Amniotic stem cell (primary cell): ENCODE measurements at places on chromosomes 2 and 18.

- no peak for DNase-seq
Measured at GRCh38 chr18:47984991-47985390, 54.5 kb upstream of the SMAD2 start.

DNA sequence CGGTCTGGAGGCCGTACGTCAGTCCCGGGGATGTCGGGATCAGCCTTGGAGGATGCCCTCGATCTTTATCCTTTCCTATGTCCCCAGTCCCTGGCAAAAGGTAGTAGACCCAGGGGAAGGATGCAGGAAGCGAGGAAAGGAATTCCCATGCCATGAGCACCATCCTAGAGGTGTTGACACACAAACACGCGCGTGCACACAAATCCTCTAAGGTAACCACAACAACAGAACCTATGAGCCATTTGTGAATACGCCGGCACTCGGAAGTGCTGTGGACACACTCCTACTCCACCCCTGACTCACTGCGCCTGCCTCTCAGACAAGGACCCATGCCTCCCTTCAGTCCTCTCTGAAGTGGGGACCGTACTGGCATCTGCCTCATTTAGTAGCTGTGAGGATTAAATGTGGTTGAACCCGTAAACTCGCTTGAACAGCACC is 11.3 kb upstream of the MLPH start:
- DNase-seq = no peak

GRCh38 chr18:9743200-9744016 is 35.3 kb downstream of the RAB31 start:
- DNase-seq = peak; percentile 72

GRCh38 chr2:55090702-55091101 is 40.5 kb upstream of the RTN4 start:
- no peak for DNase-seq

DNA sequence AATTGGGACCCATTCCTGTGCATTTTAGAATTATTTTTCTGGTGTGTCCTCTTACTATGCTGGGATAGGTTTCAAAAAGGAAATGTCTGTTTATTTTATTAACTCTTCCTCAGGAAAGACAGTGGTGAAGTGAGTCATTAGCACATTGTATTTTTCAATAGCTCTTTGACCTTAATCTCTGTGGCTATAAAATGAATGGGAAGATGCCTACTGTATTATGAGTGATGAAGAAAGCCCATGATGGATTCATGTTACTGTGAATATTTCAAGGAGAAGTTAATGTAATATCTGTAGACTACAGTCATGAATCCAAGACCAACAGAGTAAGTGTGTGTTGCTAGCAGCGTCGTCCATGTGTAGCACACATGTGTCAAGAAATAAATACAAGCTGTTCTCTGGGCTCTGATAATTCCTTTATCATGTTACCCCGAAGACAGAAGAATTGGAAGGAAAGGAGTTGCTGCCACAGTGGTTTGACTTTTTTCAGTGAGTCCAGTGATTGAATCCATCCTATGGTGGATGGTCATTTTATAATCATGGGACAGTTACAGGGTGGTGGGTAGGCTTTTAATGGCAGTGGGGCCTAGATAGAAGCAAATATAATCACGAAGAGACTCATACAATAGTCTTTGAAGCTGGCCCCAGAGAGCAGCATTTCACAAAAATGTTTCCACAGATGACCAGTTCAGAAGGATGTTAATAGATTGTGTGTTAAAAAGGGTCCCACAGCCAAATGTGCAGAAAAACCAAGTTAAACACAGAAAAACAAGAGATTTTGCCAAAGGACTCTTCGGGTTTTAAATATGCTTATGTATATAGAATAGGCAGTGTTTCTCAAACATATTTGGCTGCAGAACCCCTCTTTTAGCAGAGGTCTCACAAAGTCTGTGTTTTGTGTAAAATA is 239.7 kb upstream of the RASGRP3 start:
- DNase-seq = no peak

DNA sequence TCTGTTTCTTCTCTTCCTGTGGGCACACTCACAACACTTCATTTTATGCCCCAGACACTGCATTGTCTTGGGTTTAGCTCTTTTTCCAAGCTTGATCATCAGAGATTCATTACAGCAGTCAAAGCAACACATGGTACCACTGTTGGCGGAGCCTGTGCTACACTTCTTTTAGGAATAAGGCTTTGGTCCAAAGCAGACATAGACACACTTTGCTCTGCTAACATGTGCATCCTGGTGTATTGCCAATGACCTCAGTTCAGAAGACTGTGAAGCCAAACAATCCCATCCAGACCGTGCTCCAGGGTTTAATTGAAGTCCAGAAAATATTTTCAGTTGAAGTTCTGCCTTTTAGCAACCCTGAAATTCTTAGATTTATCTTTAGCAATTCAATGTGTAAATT is 354.6 kb upstream of the RAB12 start:
- no peak for DNase-seq

GRCh38 chr18:55226044-55226443 is 266.8 kb upstream of the CCDC68 start:
- DNase-seq = no peak

DNA sequence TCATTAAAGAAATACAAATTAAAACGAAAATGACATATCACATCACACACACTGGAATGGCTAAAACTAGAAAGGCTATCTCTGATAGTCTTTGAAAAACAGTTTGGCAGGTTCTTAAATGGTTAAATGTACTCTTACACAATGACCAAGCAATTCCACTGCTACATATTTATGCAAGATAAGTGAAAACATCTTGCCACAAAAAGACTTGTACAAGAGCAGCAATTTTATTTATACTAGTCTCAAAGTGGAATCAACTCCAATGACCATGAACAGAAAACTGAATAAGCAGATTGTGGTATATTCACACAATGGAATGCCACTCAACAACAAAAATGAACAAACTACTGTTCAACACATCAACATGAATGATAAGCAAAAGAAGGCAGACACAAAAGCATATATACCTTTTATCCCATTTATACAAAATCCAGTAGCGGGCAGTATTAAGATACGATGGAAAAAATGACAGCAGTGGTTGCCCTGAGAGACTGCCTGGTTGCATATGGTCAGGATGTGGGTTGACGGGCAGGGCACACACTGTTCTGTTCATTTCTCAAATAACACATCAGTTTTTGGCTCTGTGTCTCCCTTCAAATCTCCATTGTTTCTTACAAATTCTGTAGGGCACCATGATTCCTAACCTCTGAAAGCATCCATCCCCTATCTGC is 25.4 kb downstream of the SP100 start:
- no peak for DNase-seq
